ENCODE measurements at places on chromosomes 12 and 14. TPM values are rescaled to one million over a fixed set of nuclear protein-coding genes. Genes with fewer than 3 reads are reported as not detected.

KCNC2 gene
- total RNA-seq, result not detected

DNA sequence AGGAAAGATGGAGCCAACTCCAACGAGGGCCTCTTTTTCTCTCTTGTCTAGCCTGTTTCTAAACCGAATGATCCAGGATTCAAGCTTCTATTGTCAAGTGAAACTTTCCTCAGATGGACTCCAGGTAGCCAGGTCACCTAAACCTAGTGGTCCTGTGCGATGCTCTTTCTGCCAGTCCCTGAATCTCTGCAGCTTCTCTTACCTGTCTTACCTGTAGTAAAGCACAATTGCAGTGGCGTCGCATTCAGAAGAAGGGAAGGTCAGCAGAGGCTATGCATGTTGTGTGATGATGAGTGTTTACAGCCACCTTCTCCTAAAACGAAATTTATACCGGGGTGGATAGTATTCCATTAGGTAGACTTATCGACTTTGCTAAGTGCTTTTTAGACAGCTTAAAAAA is 47.4 kb upstream of the TRAF3 start:
- no peak for DNase-seq

DNA sequence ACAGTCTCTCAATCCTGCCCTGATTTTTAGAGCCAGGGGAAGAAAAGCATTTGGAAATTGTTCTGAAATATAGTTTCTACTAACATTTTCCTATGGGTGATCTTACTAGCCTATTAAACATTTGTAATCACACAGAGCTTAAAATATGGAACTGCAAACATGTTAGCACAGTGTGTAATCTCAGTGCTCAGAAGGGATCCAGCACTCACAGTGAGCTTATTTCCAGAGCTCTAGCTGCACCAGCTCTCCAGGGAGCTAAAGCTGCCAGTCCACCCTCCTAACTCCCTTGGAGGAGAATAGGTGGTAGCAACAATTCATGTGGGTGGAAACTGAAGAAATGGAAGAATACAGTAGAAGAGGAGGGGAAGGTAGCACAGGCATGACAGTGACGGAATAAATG is 64.9 kb upstream of the SYT1 start:
- no peak for DNase-seq

- DNase-seq, result no peak
Measured at GRCh38 chr12:62846491-62846890, 88.5 kb downstream of the PPM1H start.

DNA sequence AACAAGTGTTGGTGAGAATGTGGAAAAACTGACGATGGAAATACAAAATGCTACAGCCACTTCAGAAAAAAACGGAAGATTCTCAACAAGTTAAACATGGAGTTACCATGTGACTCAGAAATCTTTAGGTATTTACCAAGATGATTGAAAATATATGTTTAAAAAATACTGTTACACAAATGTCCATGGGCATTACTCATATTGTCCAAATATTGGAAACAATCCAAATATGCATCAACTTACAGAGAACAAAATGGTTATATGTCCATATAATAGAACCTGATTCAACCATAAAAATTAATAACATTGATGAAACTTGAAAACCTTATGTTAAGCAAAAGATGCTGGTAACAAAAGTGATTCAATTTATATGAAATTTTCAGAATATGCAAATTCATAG is 1057.7 kb upstream of the TMEM132C start:
- no peak for DNase-seq
